ENCODE measurements at places on chromosomes 11 and 22.
A peak's percentile ranks its signal among the peaks of the same experiment; 100 is the strongest.

GRCh38 chr11:118088531-118088930, 1.8 kb upstream of the SMIM35 start:
- no peak for DNase-seq

- DNase-seq: no peak
Observed at GRCh38 chr22:29128891-29129807, 56.3 kb downstream of the KREMEN1 start.

GRCh38 chr22:44837481-44837880, 85.1 kb downstream of the ARHGAP8 start:
- DNase-seq: no peak

GRCh38 chr11:7599209-7599608, 74.1 kb downstream of the CYB5R2 start:
- no peak for DNase-seq

DNA sequence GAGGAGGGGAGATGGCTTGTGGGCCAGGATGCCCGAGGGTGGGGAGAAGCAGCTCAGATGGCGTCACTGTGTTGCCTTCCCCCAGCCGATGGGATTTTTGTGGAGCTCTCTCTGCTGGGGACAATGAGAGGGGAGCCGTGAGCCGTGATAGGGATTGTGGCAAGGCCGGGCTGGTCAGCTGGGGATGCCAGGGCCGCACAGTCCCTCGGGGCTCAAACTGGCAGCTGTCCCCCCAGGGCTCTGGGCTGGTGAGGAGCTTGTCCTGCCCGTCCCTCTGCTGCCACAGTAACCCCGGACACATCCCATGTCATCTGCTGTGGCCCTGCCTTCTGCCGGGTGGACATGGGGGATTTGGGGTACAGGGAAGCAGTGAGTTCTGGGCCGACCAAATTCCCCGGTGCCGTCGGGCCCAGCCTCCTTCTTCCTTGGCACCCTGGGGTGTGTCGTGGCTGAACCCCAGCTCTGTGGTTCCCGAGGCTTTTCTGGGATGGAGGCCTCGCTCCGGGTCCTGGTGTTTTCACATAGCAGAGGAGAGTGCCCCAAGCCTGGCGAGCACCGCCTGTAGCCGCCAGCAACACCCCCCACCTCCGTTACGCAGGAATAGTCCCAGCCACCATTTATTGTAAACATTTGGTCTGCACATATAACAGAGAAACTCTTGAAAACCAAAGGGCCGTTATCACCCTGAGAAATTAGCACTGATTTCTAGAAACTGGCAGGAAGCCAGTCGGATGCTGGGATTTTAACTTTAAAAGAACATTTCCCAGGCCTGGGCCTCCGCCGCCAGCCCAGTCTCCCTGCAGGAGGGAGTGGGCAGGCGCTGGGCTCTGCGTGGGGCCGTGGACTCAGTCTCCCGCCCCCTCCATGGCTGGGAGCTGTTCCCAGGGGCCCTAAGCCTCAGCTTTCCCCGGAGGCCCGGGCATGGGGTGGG, 9.9 kb downstream of the BRSK2 start:
- DNase-seq: no peak

- no peak for DNase-seq
Observed at GRCh38 chr11:69446108-69446507, 35.4 kb upstream of the LINC01488 start.

DNA sequence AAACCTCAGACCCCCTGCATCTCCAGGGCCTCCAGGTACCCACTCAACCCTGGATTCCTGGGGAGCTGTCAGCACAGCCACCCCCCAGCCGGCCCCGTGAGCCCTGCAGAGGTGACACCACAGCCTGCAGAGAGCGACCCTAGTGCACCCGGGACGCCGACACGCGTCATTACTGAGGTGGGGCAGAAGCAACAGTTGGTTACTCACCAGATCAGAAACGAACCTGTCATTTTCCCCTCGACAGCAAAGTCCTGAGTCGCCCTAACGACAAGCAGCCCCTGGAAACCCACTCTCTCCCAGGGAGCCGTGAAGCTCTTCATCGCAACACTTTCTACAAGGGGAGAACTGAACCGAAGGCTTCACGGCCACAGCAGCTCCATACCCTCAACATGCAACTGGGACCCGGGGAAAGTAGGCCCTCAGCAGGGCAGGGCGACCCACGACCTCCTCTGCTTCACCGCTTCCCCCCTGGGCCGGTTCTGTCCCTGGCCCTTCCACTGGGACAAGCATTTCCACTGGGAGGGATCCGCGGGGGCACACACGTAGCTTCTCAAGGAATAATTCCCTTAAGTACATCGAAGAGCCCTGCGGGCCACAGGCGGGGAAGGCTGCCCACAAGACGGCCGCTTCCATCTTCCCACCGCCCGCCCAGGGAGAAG, 1.6 kb downstream of the BRD1 start:
- DNase-seq: no peak

DNA sequence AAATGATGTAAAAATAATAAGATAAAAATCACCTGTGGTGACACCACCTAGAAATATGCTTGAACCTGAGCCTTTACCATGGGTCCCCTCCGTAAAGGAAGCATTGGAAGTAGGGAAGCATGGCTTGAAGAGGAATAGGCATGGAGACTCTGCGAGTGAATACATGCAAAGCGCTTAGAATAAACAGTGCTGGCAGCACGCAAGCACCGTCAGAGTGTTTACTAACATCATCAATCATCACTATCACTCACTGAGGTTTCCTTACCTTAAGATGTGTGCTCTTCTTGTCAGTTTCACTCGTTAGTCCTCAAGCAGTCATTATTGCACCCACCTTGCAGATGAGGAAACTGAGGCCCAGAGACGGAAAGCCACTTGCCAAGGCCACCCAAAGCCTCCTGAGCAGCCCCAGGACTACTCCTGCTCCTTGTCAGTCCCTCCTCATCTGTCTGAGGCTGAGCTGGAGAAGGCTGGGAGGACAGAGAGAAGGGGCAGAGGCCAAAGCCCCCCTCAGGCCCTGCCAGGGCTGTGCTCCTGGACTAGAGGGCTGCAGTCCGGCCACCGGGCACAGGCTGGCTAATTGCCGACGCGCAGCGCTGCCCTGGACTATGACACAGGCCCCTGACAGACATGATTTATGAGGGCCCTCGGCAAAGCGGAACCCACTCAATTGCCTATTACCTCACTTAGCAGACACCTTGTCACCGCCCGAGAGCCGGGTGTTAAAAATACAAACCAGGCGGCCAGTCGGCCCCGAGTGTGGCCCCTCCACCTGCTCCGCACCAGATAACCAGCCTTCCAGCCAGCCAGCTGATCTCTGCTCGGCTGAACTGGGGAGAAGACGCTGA, 168.9 kb downstream of the MN1 start:
- no peak for DNase-seq

DNA sequence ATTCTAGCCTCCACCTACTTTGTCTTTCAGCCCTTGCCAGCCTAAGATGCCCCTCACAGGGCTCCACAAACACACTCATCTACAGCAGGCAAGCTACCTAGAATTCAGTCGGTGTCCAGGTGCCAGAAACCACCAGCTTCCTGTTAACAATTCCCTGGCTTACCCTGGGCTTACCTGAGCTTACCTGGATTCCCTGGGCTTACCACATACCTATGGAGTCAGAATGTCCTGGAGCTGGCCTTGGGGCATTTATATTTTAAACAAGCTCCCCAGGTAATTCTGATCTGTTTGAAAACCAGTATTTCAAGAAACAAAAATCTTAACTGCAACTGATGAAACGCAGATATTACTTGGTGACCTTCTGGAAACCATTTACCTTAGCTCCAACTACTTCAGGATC, 123.6 kb downstream of the SLC1A2 start:
- no peak for DNase-seq

DNA sequence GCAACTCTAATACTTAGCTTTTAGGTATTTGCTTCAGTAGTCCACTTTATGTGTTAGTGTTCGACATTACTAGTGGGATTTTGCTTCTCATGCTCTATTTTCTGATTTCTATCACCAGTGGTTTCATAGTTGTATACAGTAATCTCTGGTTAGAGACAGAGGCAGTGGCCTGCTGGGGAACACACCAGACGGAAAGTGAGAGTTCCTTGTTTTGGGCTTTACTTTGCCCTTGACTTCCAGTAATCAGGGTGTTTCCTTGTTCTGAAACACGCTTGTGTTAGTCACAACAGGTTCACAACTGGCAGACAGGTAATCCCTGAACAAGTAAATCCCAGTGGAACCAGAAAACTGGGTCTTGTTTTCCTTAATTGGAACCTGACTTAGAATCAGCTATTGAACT, 56.0 kb downstream of the PACS1 start:
- no peak for DNase-seq

DNA sequence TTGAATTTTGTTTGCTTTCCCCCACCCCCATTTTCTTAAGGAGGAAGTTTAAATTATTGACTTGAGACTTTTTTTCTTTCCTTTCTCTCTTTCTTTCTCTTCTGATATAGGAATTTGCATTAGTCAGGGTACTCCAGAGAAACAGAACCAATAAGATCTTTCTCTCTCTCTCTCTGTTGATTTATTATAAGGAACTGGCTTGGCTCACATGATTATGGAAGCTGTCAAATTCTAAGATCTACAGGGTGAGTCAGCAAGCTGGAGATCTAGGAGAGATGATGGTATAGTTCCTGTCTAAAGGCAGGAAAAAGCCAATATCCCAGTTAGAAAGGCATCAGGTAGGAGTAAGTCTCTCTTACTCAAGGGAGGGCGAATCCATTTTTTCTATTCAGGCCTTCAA, 64.0 kb downstream of the CCDC81 start:
- no peak for DNase-seq

- DNase-seq: no peak
Observed at GRCh38 chr22:19173047-19174035, 5.2 kb downstream of the SLC25A1 start.

GRCh38 chr11:16412525-16413172, 56.3 kb upstream of the SOX6 start:
- no peak for DNase-seq

DNA sequence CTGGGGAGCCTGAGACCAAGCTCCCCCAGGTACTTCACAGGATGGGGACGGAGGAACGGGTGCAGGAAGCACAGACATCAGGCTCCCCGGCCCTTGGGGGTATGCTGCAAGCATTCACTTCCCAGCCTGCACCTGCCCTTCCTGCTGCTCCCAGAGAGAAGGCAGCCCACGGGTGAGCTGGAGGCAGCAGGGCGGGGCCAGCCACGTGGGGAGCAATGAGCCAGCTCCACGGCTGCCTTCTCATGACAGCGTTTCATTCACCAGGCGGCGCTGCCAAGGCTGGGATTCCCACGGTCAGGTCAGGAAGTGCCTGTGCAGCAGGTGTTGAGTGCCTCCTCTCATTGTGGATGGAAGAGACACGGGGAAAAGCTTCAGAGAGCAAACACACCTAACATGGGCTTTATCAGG, 14.5 kb upstream of the PHLDA2 start:
- DNase-seq: no peak

DNA sequence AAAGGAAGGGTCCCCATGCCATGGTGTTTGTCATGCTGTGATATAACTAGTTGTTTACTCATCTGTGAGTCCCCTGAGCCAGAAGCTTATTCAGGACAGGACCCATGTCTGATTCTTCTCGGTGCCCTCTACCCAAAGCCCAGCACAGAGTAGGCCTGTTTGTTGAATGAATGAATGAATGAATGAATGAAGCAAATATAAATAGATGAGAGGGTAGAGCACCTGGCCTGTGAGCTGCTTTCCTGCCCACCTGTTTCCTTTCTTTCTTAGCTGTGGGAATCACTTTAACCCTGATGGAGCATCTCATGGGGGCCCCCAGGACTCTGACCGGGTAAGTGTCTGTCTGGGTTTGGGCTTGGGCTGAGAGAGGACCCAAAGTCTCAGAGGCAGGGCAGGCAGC, 7.2 kb downstream of the CCS start:
- no peak for DNase-seq

GRCh38 chr22:30882184-30882717, 86.3 kb downstream of the MORC2 start:
- no peak for DNase-seq

GRCh38 chr11:17906436-17906835, 106.4 kb downstream of the SERGEF start:
- DNase-seq: no peak

DNA sequence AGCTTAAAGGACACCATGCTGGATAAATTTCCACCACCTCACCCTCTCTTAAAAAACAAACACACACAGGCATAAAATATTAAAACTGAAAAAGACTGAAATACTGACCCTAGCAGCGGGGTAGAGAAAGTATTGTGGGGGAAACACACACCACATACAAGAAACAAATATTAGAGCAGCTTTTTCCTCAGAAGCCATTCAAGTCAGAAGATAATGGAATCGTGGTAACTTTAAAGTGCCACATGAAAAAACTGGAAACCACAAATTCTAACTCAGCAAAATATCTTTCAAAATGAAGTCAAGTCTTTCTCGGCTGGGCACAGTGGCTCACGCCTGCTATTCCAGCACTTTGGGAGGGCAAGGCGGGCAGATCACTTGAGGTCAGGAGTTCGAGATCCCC, 223.2 kb downstream of the DYNC2H1 start:
- DNase-seq: no peak

GRCh38 chr11:101870510-101870909, 44.3 kb upstream of the CEP126 start:
- DNase-seq: no peak

DNA sequence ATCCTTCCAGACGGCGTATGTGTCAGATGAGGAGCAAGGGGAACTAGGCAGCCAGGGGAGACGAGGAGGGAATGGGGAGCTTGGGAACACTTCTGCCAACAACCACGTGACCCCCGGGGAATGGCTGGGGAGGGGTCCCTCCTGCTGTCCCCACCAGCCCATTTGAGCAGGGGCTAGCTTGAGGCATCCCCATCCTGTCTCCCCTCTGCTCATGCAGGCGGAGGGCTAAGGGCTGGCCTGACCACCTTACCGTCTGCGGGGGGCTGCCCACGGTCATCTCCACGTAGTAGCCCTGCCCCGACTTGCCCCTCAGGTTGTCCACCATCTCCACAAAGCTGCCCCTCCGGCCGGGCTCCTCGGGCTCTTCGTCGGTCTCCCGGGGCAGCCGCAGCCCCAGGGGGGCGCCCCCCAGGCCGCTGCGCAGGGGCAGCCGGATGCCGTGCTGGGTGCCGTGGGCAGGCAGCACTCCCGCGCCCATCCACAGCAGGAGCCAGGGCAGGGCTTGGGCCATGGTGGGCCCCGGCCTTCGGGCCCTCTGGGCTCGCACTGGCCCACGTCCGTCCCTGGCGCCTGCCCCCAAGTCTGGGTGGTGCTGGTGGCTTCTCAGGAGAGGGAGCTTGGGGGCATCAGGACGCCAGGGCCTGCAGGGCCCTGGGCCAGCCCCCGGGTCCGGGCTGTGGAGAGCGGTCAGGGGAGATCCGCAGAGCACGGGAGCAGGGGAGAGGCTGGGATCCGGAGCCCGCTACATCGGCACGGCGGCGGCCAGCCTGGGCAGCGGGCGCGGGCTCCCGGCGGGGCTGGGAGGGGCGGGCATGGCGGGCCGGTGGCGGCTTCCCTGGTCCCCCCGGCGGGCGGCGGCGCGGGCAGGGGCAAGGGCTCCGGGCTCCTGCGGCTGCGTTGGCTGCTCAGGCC, 515 bp downstream of the BACE1 start:
- DNase-seq: peak; percentile 37

DNA sequence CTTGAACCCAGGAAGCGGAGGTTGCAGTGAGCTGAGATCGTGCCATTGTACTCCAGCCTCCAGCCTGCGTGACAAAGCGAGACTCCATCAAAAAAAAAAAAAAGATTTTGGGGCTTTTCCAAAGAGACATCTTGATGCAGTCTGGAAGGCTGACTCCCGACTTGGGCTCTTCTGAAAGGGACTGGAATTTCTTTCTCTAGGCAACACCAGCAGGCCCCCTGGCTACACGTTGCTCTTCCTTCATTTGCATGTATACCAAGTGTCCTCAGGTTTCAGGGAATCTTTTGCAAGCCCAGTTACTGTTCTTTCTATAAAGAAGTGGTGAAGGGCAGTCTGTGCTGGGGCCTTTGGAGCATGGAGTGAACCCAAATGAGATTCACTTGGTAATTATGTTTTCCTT, 211.0 kb downstream of the GRIK4 start:
- DNase-seq: no peak
